ENCODE measurements at places on chromosomes 13 and 19. TPM values are rescaled to one million over a fixed set of nuclear protein-coding genes. Genes with fewer than 3 reads are reported as not detected.

DNA sequence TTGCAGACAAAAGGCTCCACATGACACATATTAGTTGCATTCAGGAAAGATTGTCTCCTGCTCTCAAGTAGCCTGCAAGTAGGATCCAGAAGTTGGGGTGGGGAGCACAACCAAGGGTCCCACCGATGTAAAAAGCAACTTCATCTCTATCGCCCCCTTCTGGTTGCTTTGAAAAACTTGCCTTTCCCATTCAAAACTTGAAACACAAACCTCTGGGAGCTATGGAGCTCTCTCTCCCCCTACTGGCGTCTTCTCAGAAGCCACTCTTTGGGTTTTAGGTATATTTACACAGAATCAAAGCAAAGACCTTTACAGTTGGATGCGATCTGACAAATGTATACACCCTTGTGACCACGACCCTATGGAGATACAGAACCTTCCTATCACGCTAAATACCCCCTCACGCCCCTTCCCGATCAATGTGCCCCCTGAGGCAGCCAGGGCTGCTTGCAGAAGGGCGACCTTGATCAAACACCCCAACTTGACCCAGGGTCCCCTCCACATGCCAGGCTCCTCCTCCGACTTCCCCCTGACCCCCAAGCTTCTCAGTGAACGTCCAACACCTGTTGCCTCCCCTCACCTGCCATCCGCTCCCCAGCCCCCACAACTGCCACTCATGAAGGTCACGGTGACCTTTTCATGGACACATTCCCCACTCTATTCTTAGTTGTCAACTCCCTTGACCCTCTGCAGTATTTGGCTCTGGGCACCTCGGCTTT, 10.1 kb downstream of the NOSIP start:
- H3K27me3 ChIP-seq: no peaks in the 10 kb centered on the region
- peaks cover 11% of the 10 kb centered on the region for H3K36me3 ChIP-seq
- DNase-seq: peak; percentile 96
- no peak overlapping the region for H3K4me3 ChIP-seq
- H3K27ac ChIP-seq: peak overlapping the region; percentile 13
- peaks cover 55% of the 10 kb centered on the region for H3K4me1 ChIP-seq

DNA sequence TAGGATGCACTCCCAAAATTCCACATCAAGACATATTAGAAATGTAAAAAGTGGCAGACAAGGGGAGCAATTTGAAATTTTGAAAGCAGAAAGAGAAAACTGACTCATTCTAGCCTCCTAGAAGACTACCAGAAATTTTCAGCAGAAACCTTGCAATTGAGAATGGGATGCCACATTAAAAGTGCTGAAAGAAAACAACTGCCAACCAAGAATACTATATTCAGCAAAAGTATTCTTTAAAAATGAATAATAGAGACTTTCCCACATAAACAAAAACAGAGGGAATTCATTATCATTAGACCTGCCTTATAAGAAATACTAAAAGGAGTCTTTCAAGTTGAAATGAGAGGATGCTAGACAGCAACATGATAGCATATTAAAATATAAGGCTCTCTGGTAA, 78.3 kb upstream of the HTR2A start:
- peaks cover 2% of the 10 kb centered on the region for H3K27me3 ChIP-seq
- H3K4me3 ChIP-seq: no peak overlapping the region
- H3K36me3 ChIP-seq: no peaks in the 10 kb centered on the region
- H3K27ac ChIP-seq: no peak overlapping the region

DNA sequence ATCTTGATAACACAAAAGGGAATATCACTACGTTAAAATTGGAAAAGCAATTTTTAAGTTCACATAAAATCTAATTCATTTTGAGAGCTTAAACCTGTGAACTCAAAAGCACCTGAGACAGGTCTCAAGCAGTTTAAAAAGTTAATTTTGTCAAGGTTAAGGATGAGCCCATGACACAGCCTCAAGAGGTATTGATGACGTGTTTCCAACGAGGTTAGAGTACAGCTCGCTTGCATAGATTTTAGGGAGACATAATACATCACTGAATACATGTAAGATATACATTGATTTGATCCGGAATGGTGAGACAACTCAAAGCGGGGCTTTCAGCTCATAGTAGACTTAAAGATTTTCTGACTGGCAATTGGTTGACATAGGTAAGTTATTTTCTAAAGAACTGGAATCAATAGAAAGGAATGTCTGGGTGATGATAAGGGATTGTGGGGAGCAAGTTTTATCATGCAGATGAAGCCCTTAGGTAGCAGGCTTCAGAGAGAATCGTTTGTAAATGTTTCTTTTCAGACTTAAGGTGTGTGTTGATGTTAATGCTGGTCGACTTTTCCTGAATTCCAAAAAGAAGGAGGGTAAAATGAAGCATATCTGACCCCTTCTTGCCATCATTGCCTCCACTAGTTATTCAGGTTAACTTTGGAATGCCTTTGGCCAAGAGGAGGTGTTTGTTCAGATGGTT, 2890.6 kb downstream of the PCDH9 start:
- no peaks in the 10 kb centered on the region for H3K36me3 ChIP-seq
- H3K4me1 ChIP-seq: no peaks in the 10 kb centered on the region
- no peak overlapping the region for H3K4me3 ChIP-seq

DNA sequence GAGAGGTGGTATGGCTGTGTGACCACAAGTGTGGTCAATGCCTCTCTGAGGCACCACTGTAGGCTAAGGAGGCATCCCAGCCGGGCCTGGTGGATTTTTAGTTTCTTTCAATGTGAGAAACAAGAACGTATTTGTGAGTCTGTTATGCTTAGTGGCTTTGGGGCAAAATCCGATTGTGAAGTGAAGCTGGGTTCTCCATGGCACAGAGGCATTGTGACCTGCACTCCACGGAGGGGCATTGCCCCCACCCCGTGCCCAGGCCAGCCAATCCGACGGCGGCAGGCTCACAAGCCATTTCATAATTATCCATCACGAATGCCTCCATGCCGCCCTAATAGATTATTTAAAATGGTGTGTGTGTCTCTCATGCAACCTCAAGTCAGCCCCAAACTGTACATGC, 151.6 kb downstream of the ZNF536 start:
- no peak overlapping the region for H3K27ac ChIP-seq
- no peak for DNase-seq
- no peaks in the 10 kb centered on the region for H3K36me3 ChIP-seq

DNA sequence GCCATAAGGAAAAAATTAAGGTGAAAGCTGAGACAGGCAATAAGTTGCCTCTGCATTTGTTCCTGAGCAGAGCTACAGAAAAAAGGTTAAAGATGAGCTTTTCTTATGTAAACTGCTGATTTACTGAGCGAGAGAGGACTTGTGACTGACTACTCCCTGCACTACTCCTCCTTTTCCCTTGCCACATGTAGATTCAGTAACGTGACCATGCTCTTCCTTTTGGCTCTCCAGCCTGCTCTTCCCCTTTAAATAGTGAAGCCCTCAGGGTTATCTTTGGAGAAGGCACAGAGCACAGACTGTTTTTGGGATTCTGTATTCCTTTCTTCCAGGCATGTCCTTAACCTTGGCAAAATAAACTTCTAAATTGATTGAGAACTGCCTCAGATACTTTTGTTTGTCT, 630.2 kb downstream of the UQCRFS1 start:
- no peaks in the 10 kb centered on the region for H3K27me3 ChIP-seq
- H3K27ac ChIP-seq: no peak overlapping the region
- DNase-seq: no peak
- H3K36me3 ChIP-seq: no peaks in the 10 kb centered on the region
- no peak overlapping the region for H3K4me3 ChIP-seq
- peaks cover 6% of the 10 kb centered on the region for H3K4me1 ChIP-seq

GRCh38 chr19:4711211-4711610, 12.4 kb downstream of the DPP9 start:
- H3K27ac ChIP-seq: peak overlapping the region; percentile 92
- no peak overlapping the region for H3K4me3 ChIP-seq
- peaks cover 35% of the 10 kb centered on the region for H3K4me1 ChIP-seq
- peaks cover 58% of the 10 kb centered on the region for H3K36me3 ChIP-seq

GRCh38 chr13:31221057-31221456, 21.3 kb downstream of the B3GLCT start:
- no peak overlapping the region for H3K4me3 ChIP-seq
- H3K36me3 ChIP-seq: no peaks in the 10 kb centered on the region
- no peaks in the 10 kb centered on the region for H3K4me1 ChIP-seq
- H3K27ac ChIP-seq: no peak overlapping the region

PRKCG gene
- 0.55 TPM for total RNA-seq

GGN gene
- not detected for total RNA-seq

CGB8 gene
- total RNA-seq: not detected

KLF5 gene
- total RNA-seq: 48.5 TPM

LRRC63 gene
- 0.32 TPM for total RNA-seq

All from natural killer cell (primary cell).